ENCODE measurements at places on chromosomes 7 and 10.

DNA sequence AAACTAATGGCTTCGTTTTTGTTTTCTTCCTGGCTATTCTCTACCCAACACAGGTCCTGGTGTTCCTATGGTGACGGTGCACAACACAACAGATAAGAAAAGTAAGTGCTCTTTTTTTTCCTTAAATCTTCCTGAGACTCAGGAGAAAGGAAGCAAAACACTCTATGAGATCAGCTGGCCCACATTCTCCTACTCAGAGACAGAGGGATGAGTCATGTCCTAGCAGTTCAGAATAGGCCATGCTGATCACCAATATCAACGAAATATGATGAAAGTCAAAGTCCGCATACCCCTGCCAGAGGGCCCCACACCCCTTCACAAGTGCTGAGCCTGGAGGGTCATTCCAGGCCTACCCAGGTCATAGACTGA is 149.2 kb downstream of the PAXIP1 start:
- DNase-seq: no peak

DNA sequence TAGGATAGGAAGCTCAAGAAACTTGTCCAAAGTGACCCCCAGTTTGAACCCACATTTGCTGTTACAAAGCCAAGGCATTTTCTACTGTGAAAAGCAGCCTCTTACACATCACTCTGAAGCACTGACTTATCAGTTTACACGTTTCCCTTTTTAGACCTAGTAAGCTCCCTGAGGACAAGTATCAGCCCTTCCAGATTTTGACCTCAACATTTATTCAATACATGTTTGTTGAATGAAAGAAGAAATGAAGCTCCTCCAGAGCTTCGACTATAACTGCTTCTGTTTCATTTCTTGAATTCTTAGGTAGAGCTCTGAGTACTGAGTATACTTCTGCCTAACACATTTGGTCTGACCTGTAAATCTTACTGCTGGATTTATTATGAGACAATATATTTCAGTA is 2.7 kb downstream of the WASL start:
- no peak for DNase-seq

- DNase-seq: no peak
Observed at GRCh38 chr7:120091807-120092206, 181.2 kb upstream of the KCND2 start.

DNA sequence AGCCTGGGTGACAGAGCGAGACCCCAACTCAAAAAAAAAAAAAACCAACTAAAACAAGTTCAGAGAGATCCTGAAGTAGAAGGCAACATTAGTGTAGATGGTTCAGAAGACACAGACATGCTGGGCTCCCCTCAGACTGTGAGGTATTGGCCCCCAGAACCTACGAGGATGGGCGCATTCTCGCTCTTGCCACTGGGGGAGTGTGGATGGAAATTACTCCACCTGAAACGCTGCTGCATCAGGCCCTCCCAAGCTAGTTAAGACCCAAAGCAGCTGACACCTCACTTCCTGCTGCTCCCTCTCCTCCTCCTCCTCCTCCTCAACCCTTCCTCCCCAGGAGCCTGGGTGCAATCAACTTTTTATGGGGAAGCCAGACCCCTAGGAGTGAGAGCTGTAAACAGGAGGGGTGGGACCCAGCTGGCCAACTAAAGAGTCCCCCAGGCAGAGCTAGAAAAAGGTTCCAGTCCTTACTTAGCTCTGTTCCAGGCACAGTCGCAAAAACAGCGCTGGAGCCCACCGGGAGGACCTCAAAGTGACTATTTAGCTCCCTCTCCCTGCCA is 7.4 kb downstream of the SH3PXD2A start:
- DNase-seq: peak; percentile 5

GRCh38 chr7:105141068-105141467 is 127.1 kb downstream of the KMT2E start:
- no peak for DNase-seq

DNA sequence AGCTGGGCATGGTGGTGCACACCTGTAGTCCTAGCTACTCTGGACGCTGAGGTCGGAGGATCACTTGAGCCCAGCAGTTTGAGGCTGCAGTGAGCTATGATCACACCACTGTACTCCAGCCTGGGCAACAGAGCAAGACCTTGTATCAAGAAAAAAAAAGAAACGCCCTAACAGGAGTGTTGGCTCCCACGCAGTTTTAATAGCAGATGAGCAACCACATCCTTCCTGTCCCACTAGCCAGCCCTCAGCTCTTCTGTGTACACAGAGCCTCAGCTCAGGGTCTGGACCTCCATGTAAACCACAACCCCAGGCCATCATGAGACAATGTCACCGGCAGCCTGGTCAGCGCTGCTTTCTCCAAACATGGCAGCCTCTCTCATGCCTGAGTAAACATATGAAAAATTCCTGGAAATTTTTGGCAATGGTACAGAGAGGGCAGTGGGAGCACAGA is 108.2 kb downstream of the PIP4K2A start:
- DNase-seq: no peak

GRCh38 chr7:155009570-155010157 is 6.7 kb upstream of the PAXIP1 start:
- peak; percentile 25 for DNase-seq

GRCh38 chr10:25455980-25456567 is 281.3 kb downstream of the GPR158 start:
- DNase-seq: no peak

DNA sequence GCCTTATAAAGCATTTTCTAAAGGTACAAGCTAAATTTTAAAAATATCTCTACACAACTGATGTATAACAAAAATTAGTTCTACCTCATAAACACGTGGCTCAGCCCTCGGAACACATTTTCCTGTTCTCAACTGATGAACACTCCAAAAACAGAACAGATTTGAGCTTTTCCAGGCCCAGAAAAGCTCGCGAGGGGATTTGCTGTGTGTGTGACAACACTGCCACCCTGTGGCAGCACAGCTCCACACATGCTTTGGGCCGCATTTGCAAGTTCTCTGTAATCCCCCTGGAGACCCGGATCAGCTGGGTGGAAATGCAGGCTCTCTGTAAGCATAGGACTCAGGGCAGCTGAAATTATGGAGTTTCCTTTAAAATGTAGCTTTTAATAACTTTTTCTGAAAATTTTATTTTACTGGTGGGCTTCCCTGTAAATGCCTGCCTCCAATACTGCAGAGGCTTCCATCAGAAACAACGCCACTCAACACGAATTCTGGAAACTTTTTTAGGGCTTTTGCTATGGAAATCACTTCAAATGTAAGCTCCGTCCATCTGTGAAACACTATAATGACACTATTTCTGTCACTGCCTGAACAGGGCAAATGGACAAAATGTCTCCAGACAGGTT is 155.5 kb downstream of the COBL start:
- peak; percentile 47 for DNase-seq

DNA sequence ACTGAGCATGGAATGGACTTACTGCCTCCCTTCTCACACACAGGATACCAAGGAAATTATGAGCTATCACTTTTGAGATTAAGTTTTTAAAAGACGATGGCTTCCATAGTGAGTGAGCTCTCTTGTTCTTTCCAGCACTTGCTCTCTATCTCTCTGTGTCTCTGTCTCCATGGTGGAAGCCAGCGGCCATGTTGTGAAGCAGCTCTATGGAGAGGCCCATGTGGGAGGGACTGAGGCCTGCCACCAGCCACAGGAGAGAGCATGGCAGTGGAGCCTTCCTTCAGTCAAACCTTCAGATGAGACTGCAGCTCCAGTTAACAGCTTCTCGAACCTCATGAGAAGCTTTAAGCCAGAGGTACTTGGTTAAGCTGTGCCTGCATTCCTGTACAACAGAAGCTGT is 20.5 kb upstream of the PDIA4 start:
- DNase-seq: no peak

DNA sequence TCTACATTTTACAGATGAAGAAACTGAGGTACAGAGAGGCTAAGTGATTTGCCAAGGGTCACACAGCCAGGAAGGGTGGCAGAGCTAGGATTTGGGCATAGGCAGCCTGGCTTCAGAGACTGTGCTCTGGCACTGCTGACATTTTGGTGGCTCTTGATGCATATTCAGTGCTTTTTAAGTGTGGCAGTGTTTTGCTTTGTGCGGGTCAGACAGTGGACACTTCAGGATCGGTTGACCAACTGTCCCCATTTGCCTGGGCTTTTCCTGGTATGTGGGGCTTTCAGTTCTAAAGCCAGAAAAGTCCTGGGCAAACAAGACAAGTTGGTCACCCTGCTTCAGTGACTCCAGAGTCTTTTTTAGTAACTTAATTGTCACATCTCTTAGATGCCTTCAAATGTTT is 35.0 kb downstream of the SUFU start:
- no peak for DNase-seq
